Heart right ventricle (tissue), 16 donors: ENCODE measurements at places on chromosomes 6 and 20. TPM values are rescaled to one million over a fixed set of nuclear protein-coding genes. Genes with fewer than 3 reads are reported as not detected.
A peak's percentile ranks its signal among the peaks of the same experiment; 100 is the strongest.

DNA sequence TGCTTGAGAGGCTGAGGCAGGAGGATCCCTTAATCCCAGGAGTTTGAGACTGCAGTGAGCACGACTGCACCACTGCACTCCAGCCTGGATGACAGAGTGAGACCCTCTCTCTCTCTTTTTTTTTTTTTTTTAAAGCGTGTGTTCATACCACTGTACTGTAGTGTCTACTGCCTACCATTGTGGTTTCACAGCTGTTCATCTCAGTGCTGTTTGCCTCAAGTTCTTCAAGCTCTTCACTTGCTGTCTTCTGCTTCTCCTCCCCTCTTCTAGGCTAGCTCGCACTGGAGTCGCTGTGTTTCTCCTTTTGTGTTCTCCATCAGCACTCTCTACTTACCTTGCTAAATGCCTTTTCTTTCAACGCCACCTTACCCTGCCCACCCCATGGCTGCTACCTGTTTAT lies 7.4 kb downstream of the FOXO3 start:
- DNase-seq: no peak

DNA sequence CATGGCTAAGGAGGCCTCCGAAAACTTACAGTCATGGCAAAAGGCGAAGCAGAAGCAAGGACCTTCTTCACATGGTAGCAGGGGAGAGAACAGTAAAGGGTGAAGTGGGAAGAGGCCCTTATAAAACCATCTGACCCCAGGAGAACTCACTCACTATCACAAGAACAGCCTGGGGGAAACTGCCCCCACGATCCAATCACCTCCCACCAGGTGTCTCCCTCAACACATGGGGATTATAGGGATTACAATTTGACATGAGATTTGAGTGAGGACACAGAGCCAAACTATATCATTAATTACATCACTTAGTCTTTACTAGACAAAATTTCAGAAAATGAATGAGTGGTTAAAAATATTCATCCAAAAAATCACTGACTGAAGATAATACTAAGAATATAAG lies 453.6 kb downstream of the COL12A1 start:
- no peak for DNase-seq

- DNase-seq: no peak
These were observed 345.2 kb upstream of the RSPO3 start for GRCh38 chr6:126773112-126773805.

GRCh38 chr20:39021748-39022147 lies 59.6 kb downstream of the DHX35 start:
- no peak for DNase-seq

DNA sequence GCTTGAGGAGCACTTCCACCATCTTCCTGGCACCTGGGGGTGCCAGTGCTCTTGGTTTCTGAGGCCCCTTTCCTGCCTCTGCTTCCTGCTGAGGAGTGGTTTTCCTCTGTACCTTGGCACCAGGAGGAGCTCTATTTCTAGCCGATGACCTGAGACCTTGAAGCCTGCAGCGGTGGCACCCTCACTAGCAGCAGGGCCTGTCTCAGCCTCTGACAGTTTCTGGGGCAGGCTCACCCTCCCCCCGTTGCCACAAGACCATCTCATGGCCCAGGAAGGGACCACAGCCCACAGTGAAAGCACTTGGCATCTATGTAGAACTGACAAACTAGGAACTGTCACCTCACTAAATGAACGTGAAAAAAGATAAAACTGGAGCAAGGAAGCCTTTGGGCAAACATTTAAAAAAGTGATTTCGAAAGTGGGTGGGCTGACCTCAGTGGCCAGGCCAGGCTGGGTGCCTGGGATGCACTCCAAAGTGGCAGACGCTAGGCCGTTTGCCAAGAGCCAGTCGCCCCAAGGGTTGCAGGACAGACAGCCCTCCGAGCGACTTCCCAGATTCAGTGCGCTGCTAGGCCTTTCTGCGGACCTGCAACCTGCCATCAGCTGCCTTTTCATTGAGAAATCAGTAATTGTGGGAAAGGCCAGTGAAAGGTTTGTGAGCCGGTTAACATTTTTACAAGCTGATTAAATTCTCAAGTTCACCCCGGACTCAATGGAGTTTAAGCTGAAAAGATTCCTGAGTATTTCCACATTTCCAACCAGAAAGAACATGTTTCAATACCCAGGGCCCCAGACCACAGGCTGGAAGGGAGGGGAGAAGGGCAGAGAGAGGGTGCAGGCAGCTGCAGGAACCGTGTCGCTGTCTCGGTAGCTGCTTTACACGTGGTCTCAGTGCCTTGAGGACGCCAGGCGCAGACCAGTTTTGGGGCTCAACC lies 303.7 kb downstream of the ESR1 start:
- peak; percentile 72 for DNase-seq

- DNase-seq: no peak
These were observed 9.5 kb upstream of the PAQR8 start for GRCh38 chr6:52352239-52353018.

DNA sequence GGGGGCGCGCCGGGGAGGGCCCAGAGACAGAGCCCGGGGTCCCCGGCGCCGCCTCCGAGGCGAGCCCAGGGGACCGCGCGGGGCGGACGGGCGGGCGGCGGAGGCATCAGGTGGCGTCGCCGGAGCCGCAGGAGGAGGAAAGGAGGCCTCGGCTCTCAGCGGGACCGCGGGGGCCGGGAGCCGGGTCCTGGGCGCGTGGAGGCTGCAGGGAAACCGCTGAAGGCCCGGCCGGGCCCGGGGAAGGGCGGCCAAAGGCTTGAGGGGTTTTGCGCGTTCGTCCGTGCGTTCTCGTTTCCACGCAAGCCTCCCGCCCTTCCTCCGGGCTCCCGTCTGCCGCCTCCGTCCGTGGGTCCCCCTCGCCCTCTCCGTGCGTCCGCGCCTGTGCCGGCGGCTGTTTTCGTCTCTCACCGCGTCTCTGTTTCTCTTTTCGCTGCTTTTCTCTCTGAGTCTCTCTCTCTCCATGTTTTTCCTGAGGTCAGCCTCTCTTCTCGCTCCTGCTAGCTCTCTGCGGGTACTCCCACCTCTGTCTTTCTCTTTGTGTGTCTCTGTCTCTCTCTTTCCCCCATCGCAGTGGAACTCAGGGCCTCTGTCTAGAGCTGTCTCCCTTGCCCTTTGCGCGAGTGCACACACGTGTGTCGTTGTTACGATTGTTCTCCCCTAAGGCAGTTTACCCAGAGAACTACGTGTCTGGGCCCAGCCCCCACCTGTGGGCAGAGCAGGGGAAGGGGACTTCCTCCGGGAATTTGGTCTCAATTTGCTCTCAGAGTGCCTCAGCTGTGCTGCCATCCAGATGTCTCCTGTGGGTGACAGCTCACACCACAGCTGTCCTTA lies 2.1 kb downstream of the IRF4 start:
- DNase-seq: no peak

DNA sequence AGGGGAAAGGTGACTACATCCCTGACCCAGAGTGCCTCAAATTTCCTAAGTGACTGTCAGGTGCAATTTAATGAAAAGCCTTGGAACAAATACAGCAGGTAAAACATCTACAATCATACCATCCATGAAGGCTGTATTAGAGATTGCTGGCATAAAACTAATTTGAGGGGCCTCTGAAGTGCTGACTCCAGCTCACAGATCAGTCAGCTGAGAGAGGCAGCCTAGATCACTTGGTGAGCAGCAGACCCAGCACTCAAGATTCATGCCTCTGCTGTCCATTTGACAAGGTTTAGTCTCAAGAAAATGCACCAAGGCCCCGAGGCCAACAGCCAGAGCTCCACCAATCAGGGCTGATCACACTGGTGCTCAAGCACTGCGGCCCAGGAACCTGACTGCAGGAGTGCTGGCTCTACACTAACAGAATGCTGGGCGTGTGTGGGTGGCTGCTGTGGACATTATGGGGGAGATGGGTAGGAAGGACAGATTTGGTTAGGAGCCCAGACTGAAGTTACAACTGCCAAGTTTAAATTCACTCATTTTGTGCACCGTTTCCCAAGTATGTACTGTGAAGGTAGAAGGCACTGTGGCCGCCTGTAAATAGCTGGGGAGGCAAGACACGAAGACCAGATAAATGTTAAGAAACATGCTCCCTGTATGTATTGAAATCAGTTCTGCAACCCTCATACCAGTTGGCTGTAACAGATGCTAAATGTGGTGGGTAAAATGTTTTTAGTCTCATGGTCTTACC lies 28.2 kb downstream of the SNX5 start:
- DNase-seq: no peak

DNA sequence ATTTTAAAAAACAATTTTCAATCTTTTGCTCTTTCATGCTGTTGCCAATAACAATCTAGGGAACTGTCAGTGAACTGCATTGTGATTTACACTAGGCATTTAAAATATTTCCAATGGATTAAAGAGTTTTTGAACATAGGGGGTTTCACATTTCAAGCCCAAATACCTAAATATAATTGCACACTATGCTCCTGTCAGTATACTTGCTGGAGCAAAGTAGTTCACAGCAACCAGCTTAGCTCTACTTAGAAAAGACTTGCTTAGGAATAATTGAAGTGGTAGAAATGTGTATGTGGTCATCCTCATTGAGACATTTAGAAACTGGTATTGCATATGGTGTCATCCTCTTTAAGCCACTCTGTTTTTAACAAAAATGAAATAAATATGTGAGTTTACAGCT lies 41.7 kb upstream of the REV3L start:
- DNase-seq: no peak

- DNase-seq: no peak
These were observed 477.9 kb upstream of the FLRT3 start for GRCh38 chr20:14815340-14815739.

GRCh38 chr6:156348424-156348823 lies 428.8 kb upstream of the ARID1B start:
- DNase-seq: no peak

DNA sequence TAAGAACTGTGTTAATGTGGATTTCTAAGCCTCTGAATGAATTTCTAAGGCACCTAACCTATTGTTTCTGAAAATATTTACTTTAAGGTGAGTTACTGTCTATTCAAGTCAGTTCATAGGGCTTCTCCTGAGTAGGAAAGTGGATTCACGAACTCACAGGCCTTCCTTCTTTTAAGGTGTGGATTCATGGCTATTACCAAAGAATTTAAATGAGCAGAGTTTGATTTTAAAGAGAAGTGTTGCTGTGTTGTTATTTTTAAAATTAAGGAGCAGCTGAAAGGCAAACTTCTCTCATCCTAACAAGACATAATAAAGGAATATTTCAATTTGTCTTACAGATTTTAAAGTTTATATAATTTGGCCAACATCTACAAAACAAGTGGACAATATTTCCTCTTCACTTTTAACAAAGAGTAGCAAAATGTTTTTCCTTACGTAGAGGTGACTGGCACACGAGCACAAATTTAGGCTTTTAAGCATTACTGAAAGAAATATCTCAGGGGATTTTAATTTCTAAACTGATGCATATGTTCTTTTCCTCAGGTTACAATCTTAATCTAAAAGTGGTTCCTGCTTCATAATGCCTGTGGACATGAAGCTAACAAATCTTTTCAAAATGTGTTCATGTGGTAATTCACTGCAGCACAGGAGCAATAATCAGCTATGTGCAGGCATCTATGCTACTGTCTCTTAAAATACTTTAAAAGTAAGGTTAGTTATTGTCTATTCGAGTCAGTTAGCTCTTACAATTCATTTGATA lies 602 bp upstream of the TSPYL4 start:
- no peak for DNase-seq

- DNase-seq: no peak
These were observed 30.1 kb downstream of the OR2B6 start for GRCh38 chr6:27986928-27987725.

DNA sequence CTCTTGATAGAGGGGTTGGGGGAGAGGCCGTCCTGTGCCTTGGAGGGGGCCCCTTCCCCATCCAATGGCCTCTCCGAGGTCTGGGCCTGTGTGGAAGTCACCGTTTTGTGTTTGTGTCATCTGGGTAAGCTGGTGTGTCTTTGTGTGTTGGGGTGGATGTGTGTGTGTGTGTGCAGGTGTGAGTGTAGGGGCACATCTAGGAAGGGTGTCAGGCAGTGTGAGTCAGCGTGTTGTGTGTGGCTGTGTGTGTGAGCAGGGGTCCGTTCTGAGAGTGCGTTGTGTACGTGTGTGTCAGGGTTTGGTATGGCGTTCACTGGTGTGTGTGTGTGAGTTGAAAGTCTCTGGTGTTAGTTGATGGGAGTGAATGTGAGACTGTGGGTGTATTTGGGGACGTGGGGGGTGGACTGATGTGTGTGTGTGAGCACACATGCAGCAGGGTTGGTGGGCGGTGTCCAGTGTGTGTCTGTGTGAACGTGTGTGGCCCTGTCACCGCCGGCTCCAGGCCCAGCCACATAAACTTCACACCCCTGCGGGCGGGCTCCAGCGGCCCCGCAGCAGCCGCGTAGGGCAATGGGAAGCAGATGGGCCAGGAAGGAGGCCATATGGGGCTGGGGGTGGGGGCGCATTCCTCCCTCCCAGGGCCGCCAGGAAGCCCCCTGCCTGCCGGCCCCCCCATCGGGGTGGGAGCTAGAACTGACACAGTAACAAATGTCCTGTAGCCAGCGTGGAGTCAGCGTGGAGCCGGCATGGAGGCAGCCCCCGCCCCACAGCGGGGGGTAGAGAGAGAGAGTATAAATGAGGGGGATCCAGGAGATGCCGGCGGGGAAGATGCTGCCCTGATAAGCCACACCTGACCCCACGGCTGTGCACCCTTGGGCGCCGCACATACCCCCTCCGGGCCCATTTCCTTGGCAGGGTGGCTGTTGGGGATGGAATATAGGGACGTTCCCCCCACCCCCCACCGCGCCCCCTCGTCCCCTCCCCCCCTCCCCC lies 32.1 kb downstream of the SNAI1 start:
- DNase-seq: no peak

Gene BPIFB1
- total RNA-seq: not detected

Gene PCK1
- 1.4 TPM for total RNA-seq

Gene BMP5
- 3.4 TPM for total RNA-seq

Gene KIF16B
- total RNA-seq: 14.4 TPM

Gene SLC22A23
- total RNA-seq: 6.1 TPM

Gene ABRACL
- total RNA-seq: 2.6 TPM

Gene TUBB2B
- 0.36 TPM for total RNA-seq

Gene SLC17A2
- not detected for total RNA-seq

Gene FAM83D
- 0.64 TPM for total RNA-seq

Gene MYO6
- total RNA-seq: 3.5 TPM

Gene ABT1
- 8.0 TPM for total RNA-seq

Gene MYMX
- total RNA-seq: not detected

Gene HUS1B
- total RNA-seq: 0.31 TPM

Gene CLIC5
- total RNA-seq: 372 TPM
